ENCODE measurements at places on chromosomes 2 and 18. TPM values are rescaled to one million over a fixed set of nuclear protein-coding genes. Genes with fewer than 3 reads are reported as not detected.

DNA sequence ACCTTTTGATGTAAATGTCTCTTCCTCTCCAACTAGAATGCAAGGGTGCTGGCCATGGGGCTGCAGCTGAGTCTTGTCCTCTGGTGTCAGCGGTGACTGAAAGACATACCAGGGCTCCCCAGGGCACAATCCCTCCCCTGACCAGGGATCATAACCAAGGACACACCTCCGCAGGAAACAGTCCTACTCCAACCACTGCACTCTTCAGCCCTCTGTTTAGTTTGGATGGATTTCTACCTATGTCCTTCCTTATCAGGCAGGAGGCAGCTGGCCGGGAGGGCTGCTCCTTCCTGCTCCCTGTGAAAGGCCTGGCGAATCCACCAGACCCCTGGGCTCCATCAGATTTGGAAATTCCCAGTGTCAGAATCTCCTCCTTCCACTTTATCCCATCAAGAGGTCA is 185.2 kb upstream of the ID2 start:
- DNase-seq = no peak

- DNase-seq = no peak
These were observed 1343.2 kb upstream of the LRRTM1 start for GRCh38 chr2:81647715-81648230.

TMEM198 gene
- total RNA-seq = 1.6 TPM

CLEC4F gene
- not detected for total RNA-seq
